Motor neuron (in vitro differentiated cells): ENCODE measurements at places on chromosomes 12 and 14. TPM values are rescaled to one million over a fixed set of nuclear protein-coding genes. Genes with fewer than 3 reads are reported as not detected.

DNA sequence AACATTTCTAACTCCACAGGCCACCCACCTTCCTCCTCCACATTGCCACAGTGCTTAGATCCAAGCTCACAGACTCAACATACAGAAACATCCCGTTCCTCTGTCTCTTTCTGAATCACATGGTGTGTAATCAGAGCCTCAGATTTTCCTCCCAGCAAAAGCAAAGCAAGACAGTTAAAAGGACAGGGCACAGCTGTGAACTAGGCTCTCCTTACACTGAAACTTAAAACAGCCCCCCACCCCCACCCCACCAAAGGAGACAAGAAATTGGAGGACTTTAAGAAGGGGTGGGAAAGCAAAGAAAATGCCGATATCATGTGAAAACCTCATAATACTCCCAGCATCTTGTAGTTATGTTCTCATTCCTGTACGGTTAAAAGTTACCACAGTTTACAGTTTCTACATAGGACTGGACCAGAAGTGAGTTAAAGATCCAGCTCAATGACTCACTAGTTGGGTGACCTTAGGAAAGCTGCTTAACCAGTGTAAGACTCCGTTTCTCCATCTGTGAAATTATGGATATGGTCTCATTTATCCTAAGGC is 4.8 kb downstream of the YBX3 start:
- no peak for ATAC-seq

GRCh38 chr14:48304729-48305128 is 629.3 kb upstream of the MDGA2 start:
- ATAC-seq: no peak

GRCh38 chr12:53676656-53677015 is 753 bp upstream of the ATP5MC2 start:
- peak; percentile 7 for ATAC-seq

DNA sequence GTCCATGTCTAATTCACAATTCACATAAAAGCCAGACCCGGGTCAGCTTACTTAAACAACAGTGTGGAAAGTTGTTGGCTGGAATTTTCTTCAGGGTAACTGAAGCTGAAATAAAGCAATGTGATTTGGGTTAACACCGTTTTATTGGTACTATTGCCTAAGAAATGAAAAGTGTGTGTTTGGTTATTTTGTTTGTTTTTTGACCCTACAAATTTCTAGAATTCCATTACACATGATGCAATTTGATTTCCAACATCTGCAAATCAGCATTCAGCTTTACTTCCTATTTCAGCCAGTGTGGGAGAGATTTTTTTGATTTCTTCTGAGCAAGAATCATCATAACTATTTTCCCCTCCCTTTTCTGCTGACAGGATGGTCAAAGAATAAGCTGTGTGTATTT is 45.7 kb upstream of the CLMN start:
- no peak for ATAC-seq

GRCh38 chr12:113962733-113963132 is 3.4 kb downstream of the RBM19 start:
- no peak for ATAC-seq

DNA sequence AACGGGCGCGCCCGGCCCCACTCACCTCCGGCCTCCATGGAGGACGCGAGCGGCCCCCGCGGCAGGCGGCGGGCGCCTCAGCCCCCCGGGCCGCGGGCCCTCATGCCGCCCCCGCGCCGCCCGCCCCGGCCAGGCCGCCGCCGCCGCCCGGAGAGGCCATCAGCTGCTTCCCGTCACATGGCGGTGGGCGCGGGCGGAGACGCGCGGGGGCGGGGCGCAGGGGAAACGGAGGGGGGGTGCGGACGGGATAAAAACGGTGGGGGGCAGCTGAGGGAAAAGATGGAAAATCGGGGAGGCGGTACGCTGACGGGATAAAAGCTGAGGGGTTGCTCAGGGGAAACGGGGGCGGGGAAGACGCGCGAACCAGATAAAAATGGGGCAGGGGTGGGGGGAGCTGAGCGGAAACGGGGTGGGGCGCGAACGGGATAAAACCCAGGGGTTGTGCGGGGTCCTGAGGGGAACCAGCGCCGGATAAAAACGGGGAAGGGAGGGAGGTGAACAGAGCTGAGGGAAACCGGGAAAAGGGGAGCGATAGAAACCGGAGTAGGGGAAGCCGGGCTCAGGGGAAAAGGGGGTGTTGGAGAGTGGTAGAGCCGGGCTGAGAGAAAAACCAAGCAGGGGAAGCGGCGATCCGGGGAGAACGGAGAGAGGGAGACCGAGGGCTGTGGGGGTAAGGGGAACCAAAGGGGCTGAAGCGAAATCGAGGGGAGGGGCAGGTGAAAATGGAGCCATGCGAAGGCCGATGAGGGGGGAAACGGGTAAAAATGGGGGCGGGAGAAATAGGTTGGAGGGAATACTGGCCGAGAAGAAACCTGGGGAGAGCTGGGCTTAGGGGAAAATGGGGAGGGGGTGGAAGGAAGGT is at the start of gene WSB2:
WSB2 (minus strand) TSS at position 169 of the 862 bp plus-strand sequence; CDS start at position 38, 131 bp downstream.
- peak; percentile 71 for ATAC-seq

DNA sequence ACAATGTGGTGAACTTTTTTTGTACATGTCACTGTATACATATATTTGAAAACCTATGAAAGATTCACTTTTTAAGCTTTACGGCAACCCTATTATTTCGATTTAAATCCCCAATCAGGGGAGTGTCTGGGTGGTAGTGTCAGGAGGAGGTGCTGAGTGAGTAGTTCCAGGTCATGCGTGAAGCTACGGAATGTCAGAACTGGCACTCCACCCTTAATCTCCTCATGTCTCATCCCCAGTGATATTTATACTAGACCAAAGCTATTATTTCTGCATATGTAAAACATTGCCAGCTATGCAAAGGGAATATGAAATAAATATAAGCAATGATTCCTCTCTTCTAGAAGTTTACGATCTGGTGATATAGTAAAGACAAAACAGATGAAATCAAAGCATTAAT is 12.3 kb downstream of the NR1H4 start:
- ATAC-seq: no peak

GRCh38 chr12:96130396-96131059 is 63.6 kb upstream of the ELK3 start:
- ATAC-seq: no peak

DNA sequence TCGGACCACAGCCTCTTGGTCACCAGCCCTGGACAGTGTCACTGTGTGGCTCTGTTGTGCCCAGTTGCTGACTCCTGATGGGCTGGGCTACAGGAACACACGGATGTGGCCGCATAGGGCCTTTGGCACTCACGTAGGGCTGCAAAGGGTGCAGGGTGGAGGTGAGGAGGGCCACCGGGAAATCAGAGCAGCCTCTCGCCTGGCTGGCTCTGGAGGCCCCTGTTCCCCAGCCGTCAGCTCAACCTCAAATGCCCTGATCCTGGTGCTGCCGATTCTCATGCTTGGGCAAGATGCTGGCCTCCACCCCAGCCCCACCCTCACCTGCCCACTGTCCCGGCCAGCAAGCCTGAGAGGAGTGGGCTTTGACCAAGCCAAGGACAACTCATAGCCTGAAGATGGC is 59.0 kb downstream of the SLC6A12 start:
- no peak for ATAC-seq

DNA sequence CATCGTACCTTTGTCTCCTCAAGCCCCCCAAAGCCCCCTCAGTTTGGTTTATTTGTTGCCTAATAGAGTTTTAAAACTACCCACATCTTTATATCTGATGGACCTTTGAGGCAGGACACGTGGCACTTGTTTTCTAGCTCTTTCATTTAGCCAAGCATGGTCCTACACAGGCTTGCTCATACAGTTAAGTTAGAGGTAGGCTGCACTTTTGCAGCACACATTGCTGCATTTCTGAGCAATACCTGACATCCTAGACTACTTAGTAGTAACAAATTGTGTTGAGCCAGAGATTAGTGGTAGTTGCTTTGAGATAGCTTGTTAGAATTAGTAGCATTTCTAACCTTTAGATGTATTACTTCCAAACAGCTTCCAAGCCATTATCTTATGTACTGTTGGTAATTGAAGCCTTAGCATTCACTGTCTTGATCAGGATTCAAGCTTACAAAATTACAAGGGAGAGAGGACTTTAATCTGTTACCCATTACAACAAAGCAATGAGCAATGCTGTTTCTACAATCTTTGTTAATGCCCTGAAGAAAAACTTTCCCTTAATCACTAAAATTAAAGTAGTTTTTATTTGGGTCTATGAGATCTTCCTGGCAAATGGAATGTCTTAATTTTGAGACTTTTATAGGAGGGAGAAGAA is 96.6 kb downstream of the WNK1 start:
- no peak for ATAC-seq

DNA sequence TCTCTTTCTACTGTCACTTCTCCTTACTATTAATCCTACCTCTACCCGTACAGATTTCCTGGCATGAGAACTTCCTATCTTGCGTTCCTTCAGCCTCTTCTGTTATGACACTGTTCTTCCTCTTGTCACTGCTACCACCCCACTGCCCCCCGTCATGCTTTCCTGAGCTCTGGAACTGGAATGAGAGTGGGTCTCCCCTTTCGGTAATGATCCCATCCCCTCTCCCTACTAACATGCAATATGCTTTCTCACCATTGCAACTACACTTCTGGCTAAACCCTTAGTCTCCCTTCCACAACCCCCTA is 4.9 kb upstream of the AP1G2 start:
- ATAC-seq: no peak

GRCh38 chr12:68468036-68468435 is 135.9 kb upstream of the MDM1 start:
- ATAC-seq: no peak

GRCh38 chr14:41925409-41925808 is 318.7 kb downstream of the LRFN5 start:
- ATAC-seq: peak; percentile 23

DNA sequence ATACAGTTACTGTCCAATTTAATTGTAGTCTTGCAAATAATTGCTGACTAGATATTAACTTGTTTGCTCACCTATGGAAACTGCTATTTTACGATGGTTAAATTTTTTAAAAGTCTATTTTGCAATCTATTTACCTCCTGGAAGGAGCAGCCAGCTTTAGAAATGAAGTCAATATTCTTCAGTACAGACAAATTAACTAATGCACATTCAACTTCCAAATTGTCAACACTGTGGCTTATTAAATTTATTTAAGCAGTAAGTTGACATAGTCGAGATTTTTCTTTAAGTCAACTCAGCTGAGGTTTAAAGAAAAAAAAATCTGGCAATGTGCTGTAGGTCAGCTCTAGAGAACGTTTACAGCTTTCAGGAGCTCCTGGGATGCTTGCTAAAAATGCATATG is 221.2 kb downstream of the SSPN start:
- ATAC-seq: no peak

- peak; percentile 66 for ATAC-seq
These were observed 192.3 kb downstream of the NUAK1 start for GRCh38 chr12:105946493-105946901.

DNA sequence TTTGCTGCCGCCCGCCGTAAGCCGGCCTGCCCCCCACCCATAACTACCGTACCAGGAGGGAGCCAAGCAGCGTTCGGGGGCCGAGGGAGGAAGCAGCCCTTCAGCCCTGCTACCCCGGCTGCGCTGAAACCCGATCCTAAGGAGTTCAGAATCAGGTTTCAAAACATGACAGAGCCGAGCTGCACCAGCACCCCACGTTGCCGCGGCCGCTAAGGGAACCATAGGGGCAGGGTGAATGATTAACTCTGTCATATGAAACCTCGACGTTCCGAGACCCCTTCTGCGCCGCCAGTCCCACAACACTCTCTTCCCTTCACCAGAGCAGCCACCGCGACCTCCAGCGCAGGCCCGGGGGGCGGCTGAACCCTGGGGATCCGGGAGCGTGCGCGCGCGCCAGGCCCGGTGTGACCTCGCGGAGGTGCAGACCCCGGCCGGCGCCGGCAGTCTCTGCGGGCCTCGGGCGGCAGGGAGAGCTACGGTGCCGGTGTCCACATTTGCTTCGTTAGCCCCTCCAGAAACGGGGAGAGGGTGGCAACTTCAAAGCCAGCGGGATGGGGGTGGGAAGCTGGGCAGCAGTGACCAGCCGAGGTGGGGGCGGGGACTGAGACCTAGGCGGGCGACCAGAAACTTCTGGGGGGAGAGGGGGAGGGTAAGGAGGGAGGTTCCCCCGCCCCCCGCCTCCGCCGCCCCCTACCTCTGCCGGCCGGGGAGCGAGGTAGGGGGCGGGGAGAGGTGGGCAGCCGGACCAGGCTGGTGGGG is 1.6 kb downstream of the SIX4 start:
- ATAC-seq: peak; percentile 16

DNA sequence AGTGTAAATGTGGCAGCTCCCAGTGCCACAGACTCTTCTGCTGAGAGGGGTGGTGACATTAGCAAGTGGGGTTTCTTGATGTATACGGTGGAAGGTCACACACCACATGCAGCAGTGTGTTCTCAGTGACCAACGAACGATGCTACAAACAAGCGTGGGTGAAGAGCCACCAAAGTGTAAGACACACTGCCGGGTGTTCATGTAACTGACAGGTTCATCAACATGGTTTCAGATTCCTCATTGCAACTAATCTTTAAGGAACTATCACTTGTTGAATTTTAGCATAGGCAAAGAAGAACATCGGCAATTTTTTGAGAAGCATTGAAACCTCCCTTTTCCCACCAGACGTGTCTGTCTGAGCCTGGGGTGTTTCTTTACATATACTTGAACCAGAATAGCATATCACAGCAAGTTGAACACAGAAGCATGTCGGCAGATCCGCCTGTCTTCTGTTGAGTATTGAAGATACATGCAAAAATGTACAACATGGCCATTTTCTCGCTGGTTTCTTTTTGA is 58.8 kb downstream of the PPP2R5C start:
- ATAC-seq: no peak

Gene CLEC4A
- total RNA-seq: 1.3 and 1.4 TPM in 2 replicates

Gene CFL2
- total RNA-seq: 42.0 and 42.4 TPM in 2 replicates

Gene TAMALIN
- total RNA-seq: 12.7 and 25.1 TPM in 2 replicates

Gene AQP6
- total RNA-seq: 0.31 and 1.4 TPM in 2 replicates

Gene NXPH4
- 11.3 and 12.4 TPM in 2 replicates for total RNA-seq

Gene CLEC12A
- total RNA-seq: not detected in 2 replicates

Gene ZNF891
- 3.4 and 4.8 TPM in 2 replicates for total RNA-seq
